ENCODE measurements at places on chromosomes 11 and 22.

DNA sequence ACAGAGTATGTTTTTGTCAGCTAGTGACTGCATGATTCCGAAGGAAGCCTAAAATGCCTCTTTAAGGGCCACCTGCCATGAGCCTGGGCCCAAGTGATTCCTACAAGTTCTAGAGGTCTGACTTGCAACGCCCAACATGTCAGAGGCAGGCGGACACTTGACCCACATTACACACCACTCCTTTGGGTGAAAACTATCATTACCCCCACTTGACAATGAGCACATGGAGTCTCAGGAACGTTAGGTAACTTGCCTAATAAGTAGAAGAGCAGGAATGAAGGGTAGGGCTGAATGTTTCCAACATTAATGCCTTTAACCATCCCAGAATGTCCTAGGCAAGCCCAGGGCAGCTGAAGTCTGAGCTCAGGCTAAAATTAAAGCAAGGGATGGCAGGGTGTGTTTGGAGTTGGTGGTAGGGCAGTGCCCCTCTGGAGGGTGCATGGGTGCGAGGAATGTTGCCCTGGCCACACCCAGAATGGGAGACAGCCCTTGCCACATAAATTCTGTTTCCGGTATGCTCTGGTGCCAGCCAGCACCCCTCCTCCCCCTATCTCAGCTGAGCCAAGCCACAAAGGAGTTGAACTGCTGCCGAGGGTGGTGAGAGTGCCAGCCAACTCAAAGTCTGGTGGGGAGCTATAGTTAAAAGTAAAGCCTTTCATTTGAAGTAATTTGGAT, 2.5 kb downstream of the PLAAT2 start:
- DNase-seq = peak; percentile 70

GRCh38 chr11:17528181-17528691, 16.0 kb downstream of the USH1C start:
- peak; percentile 37 for DNase-seq

GRCh38 chr11:75200051-75200450, 40.5 kb upstream of the TPBGL start:
- DNase-seq = no peak

- DNase-seq = no peak
Measured at GRCh38 chr11:123740787-123741158, 687 bp downstream of the ZNF202 start.

- no peak for DNase-seq
Measured at GRCh38 chr22:27654546-27655445, 146.8 kb downstream of the MN1 start.

DNA sequence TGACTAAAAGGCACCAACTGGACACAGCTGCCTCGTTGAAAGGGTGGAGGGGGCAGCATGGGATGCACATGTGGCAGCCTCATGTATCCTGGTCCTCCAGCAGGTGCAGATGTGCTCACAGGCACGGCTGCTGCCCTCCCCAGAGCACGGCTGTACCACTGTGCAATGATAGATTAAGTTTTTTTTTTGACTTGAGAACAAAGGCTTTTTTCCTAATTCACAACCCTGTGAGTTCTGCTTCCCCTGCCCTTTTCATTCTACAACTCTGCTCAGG, 11.4 kb downstream of the DKK3 start:
- DNase-seq = no peak

GRCh38 chr11:114321621-114322257, 25.5 kb downstream of the NNMT start:
- DNase-seq = no peak

DNA sequence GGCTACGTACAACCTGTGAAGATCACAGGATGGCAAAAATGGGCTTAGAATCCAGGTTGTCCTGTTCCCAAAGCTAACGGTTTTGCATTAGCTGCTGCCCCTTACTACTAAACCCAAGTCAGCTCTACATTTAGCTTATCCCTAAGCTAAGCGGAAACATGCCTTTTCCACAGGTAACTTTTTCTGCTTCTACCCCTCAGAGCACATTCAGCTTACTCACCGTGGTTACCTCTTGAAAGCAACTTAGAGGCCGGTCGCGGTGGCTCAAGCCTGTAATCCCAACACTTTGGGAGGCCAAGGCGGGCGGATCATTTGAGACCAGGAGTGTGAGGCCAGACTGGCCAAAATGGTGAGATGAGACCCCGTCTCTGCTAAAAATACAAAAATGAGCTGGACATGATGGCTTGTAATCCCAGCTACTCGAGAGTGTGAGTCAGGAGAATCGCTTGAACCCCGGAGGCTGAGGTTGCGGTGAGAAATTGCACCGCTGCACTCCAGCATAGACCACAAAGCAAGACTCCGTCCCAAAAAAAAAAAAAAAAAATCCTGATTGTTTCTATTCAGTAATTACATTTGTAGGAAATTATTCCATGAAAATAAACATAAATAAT, 790 bp upstream of the TMEM41B start:
- no peak for DNase-seq

DNA sequence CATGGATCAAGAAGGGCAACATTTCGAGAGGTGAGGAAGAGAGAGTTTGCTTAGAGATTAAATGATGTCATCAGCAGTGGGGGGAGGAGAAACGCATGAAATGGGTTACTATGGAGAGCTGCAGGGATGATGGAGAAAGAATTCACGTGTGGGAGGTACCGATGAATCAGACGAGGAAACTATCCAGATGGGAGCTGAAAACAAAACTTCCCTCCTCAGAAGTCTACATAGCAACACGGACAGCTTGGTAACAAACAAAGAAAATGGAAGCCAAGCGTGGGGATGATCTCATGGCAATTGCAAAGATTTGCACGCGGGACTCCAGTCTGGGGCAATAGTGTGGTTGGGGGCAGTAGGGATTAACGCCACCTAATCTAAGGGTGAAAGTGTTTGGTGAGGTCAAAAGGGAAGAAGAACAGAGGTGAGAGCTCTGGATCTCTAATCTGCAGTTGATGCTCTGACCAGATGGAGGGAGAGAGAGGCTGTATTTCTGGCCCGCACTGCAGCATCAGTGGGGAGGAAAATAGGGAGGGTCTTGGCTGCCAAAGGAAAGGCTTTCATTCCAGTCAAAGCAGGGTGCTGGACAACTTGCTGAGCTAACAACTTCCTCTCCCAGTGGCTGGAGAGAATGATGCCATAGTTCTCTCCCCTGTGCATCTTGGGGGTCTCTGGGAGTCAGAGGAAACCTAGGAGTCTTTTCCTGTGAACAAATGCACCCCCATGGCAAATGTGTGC, 43.4 kb upstream of the CSNK2A3 start:
- no peak for DNase-seq

GRCh38 chr11:66909181-66909580, 49.0 kb downstream of the PC start:
- no peak for DNase-seq

DNA sequence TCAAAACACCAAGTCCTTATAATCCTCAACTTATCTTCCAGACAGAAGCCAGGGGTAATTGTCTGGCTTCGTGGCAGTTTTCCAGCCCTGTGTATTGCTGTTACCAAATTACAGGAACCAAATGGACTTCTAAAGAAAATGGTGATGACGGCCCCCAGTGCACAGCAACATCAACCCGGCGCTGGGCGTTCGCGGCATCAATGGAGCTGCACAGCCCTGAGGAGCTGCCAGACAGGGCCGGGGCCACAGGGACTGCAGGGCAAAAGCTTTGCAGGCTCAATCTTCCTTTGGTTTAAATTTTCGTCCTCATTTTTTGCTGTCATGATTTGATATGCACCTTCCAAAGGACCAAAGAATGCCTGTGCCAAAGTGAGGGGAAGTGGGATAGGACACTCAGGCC, 292.5 kb downstream of the BRD1 start:
- DNase-seq = no peak

GRCh38 chr11:1825039-1825740, 9.6 kb upstream of the SYT8 start:
- no peak for DNase-seq

- no peak for DNase-seq
Measured at GRCh38 chr11:76553554-76554476, 109.0 kb downstream of the EMSY start.

- DNase-seq = no peak
Measured at GRCh38 chr22:49541693-49542230, 285.9 kb downstream of the BRD1 start.

DNA sequence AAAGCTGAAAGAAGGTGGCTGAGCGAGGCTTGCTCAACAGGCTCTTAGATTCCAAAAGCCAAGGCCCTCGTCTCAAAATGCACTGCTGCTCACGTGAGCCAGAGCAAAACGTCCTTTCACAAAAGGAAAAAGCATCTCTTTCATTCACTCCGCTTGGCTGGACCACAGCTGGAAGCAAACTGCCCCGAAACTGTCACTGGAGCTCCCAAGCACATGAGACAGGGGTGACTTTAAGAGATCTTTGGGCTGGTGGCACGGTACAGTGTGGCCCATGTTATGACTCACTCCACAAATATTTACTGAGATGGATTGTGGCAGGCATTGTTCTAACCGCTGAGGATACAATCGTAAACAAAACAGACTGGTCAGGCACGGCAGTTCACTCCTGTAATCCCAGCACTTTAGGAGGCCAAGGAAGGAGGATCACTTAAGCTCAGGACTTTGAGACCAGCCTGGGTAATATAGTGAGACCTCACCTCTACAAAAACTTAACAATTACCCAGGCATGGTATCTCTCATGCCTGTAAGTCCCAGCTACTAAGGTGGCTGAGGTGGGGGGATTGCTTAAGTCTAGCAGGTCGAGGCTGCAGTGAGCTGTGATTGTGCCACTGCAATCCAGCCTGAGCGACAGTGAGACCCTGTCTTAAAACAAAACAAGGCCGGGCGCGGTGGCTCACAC, 3.6 kb downstream of the PLA2G6 start:
- DNase-seq = no peak

DNA sequence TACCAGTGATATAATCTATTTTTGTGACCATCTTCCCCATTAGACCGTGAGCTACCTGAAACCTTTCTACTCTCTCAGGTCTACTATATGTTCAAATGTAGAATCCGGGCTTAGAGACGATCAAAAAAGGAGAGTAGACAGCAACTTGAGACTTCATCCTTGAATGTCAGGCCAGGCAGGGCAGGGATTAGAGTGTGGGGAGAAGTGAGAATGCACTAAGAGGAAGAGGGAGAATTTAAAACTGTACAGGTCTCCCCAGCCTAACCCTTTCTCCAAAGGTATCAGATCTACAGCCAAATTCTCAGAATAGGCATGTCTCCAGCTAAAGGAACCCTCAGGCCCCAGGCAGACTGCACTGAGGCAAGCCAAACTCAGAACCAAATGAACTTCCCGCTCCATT, 935 bp downstream of the LAMTOR1 start:
- DNase-seq = no peak

DNA sequence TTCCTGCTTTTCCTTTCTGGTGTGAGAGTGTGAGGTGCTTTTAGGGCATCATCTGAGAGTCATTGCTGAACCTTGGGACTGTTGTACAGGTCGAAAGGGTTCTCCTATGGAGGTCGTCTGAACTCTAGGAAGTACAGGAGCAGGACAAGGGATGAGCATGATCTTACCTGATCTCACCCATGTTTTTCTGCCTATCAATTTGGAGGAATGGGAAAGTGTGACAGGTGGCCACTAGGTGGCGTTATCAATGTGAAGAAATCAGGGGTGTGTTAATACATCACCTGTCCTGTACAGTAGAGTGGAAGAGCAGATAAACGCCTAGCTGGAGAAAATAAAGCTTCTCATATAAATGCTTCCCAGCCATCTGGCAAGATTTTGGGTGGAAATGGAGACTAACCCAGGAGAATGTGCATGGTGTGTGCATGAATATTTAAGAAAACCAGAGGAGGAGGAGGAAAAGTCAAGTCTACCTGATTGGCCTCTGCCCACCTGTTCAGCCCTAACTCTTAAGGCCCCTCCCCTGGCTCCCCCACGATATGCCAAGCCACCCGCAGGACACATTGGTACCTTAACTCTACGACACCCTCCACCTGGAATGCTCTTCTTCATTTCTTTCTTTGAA, 72.0 kb upstream of the NARS2 start:
- DNase-seq = peak; percentile 55

DNA sequence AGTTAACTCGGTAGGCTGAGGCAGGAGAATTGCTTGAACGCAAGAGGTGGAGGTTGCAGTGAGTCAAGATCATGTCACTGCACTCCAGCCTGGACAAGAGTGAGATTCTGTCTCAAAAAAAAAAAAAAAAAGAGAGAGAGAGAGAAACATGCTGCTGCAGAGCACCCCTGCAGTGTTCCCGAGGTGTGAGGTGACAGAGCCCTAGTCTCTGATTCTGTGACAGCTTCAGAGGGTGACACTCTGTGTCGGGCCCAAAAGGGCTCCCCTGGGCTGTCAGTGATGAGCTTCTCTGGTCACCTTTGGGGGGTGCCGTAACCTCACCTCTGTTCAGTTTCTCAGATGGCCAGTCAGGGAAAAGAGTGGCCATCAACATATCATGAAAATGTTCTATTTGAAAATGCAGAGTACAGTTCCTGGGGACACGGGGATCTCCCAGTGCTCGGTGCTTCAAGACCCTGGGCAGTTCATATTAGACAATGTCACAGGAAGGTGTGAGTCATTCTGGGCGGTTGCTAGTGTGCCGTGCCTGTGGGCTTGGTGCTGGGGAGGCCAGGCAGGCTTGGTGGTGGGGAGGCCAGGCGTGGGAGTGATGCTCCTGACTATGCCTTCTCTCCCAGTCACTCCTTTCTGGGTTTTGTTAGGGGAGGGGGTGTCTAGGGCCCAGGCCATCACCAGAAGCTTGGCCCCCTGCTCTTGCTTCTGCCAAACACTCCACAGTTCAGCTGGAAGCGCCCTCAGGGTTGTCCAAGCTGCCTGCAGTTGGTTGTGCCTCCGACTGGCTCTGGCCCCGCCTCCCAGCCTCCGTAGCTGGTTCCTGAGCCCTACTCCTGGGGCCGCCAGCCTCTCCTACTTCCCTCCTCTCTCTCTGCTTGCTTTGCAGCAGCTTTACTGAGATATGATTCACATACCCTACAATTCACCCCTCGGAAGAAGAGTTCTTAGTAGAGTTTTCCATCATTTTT, 52.5 kb upstream of the CLDN5 start:
- peak; percentile 55 for DNase-seq

DNA sequence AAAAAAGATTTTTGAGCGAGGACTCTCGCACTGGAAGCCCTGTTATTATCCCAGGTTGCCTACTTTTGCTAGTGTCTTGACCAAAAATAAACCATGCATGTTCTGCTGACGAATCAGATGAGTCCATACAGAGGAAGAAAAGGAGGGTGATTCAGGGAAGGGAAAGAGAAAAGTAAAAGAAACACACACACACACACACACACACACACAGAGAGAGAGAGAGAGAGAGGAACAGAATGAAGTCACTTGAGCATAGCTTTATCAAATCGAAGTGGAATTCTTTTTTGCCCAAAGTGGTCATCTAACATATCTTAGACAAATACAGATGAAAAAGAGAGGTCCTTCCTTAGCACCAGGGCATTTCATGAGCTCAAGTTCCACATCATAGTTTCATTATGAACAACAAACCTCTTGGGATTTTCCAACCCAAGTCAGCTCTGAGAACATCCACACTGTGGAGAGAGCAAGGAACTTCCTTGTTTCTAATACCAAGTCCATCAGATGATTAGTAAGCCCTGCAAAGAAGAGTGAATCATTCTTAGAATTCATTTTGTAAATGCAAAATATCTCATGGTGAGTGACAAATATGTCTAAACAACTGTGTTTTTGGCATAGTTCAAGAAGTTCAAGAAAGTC, 7.7 kb upstream of the MMP12 start:
- DNase-seq = no peak

GRCh38 chr11:134275188-134275533, 1.0 kb upstream of the GLB1L3 start:
- no peak for DNase-seq

GRCh38 chr11:27233654-27234042, 129.4 kb downstream of the CCDC34 start:
- no peak for DNase-seq

All from CD8-positive, alpha-beta T cell (primary cell).